ENCODE measurements at places on chromosomes 6 and 20. TPM values are rescaled to one million over a fixed set of nuclear protein-coding genes. Genes with fewer than 3 reads are reported as not detected.

MYBL2 gene
- 32.3 TPM for total RNA-seq

PNLDC1 gene
- not detected for total RNA-seq

MDFI gene
- total RNA-seq, result 123 TPM

CALHM6 gene
- 2.0 TPM for total RNA-seq

LY6G6C gene
- not detected for total RNA-seq

PPIL4 gene
- total RNA-seq, result 32.4 TPM

Measured in epithelial cell of alveolus of lung (primary cell).